ENCODE measurements at places on chromosomes 6 and 20. TPM values are rescaled to one million over a fixed set of nuclear protein-coding genes. Genes with fewer than 3 reads are reported as not detected.

The PLCB4 gene
- total RNA-seq = 3.2 TPM

The SAPCD1 gene
- total RNA-seq = 1.3 TPM

DNA sequence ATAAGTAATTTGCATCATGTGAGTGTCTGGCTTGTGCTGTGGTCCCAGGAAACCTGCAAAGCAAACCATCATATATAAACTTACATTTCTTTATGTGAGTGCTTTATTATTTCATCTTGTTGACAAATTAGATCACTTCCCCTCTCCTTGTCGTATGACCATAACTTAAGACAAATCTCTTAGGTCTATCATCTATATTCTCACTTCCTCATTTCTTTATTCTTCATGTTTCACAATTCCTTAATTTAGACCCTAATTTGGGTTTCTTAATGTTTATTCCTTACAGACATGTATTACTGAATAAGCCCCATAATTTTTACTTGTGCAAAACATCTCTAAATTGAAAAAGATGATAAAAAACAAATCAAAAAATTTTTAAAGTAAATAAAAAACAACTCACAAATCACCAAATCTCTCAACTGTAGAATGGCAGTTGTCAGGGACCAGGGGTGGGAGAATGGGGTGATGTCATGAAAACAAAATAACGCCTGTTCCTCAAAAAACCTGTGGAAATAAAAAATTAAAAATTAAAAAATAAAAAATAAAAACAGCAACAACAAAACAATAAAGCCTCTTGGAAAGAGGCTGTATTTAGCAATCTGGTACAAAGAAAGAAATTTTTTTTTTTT lies 49.5 kb upstream of the FBXO30 start:
- no peak for DNase-seq

GRCh38 chr6:13561624-13562267 lies 12.7 kb upstream of the SIRT5 start:
- DNase-seq = no peak

GRCh38 chr6:46042355-46042999 lies 26.8 kb upstream of the CLIC5 start:
- peak; percentile 36 for DNase-seq

DNA sequence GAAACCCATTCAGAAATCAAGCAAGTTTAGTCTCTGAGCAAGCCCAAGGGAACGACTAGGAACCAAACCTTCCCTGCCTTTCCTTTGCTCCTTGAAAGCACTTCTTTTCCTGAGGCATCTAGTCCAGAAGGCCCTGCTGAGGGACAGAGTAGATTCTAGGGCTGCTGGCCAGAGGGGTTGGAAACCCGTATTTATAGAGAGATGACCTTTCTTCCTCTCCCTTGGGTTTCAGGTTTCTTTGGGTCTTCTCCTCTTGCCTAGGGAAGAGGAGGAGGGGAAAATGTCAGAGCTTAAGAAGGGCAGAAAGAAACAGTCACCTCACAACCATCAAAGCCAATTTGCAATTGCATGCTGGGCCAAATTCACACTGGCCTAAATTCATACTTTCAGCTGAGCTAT lies 5.8 kb downstream of the APOBEC2 start:
- DNase-seq = no peak

DNA sequence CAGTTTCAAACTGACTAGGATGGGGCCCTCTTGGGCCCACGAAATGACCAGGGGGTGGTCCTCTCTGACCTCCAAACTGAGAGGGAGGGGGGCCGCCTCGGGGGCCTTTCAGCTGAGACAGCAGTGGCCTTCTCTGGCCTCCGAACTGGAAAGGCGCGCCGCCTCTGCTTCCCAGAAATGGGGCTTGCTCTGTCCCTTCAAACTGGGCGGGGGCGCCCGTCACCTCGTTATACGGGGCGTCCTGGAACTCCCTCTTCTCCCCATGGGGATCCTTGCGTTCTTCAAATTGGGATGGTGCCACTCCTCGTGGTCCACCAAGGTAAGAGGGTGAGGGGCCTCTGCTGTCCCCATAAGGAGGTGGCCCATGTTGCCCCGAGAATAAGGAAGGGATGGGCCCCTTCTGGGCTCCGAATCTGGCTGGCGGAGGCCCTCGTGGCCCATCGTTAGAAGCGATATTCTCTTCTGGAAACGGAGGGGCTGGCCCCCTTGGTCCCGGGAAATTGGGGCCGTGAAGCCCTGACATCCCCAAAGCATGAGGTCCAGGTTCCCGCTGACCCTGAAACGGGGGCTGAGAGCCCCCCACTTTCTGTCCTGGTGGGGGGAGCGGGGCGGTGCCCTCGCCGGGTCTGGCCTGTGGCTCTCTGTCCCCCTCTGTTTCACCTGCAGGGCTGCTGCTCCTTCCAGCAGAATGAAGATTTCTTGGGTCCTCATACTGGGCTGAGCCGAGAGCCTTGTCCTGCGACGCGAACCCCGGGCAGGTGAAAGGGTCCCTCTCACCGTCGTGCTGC lies 18.7 kb upstream of the TCFL5 start:
- no peak for DNase-seq

DNA sequence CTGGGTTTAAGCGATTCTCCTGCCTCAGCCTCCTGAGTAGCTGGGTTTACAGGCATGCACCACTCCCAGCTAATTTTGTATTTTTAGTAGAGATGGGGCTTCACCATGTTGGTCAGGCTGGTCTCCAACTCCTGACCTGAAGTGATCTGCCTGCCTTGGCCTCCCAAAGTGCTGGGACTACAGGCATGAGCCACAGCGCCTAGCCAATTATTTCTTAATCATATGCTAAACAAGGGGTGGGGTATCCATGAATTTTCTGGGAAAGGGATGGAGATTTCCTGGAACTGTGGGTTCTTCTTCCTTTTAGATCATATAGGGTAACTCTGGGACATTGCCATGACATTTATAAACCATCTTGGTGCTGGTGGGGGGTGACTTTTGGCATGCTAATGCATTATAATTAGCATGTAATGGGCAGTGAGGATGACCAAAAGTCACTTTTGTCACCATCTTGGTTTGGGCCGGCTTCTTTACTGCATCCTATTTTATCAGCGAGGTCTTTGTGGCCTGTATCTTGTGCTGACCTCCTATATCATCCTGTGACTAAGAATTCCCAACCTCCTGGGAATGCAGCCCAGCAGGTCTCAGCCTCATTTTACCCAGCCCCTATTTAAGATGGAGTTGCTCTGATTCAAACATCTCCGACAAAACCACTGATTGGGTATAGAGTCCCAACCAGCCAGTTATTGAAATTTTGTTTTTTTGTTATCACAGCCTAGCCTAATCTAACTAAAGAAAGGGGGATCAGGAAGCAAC lies 29.9 kb upstream of the DDR1 start:
- DNase-seq = no peak

DNA sequence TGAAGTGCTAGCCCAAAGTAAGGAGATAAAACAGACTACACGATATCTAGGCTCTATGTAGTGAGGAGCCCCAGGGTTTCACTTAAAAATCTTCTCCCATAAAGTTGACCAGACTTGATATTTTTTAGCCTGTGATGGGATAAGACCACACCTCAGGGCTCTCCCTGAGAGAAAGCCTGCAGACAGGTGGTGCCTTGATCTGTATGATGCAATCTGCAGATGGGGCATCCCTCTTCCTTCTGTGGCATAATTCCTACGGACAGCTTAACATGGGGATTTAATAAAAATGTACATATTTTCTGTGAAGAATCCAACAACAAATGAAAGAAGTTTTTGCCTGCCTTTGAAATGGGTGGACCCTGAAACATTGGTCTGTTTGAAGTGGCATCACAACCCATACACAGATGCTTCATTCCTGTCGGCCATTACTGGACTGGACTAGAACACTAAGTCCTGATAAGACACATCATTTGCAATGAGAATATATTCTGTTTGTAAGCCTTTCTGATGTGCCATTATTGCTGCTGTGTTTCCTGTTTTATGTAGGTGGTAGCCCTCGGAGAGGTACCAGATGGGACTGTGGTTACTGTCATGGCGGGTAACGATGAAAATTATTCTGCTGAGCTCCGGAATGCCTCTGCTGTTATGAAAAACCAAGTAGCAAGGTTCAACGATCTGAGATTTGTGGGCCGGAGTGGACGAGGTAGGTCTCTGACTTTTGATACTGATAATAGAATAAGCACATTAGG lies 53.8 kb upstream of the SUPT3H start:
- no peak for DNase-seq

GRCh38 chr6:170456886-170457698 lies 96.0 kb downstream of the PSMB1 start:
- DNase-seq = no peak

GRCh38 chr6:120005292-120005976 lies 655.9 kb upstream of the MAN1A1 start:
- peak; percentile 11 for DNase-seq

DNA sequence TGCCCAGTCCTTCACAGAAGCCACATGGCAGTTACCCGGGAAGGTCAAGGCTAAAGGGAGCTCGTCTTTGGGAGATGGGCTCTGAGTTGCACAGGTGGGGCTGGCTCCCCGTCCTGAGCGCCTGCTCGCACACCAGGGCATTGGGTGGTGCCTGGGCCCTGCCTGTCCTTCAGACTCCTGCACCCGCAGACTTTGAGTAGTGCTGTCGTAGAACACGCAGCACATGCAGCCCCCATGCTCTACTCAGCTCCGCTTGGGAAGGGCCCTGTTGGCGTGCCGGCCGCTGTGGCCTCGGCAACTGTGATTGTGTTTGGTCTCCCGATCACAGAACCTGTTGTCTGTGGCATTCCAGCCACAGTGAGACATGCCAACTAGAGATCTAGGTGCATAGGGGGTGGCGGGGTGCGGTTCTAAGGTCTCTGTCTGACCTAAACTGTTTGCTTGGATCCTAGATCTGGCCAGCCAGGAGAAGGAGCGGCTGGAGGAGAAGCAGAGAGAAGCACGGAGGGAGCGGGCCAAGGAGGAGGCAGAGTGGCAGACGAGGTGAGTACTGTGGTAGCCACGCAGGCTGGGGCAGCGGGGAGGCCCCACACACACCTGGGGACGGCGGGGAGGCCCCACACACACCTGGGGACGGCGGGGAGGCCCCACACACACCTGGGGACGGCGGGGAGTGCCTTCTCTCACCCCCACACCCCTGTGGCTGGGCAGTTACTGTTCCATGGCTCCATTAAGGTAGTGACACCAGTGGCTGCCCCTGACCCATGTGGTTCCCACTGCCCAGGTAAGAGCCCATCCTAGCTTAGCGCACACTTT lies 11.3 kb upstream of the ADRM1 start:
- DNase-seq = no peak

Measured in fibroblast of villous mesenchyme (primary cell).